ENCODE measurements at places on chromosomes 1 and 21.

GRCh38 chr1:165367375-165367993 lies 11.0 kb upstream of the LMX1A start:
- DNase-seq: no peak

DNA sequence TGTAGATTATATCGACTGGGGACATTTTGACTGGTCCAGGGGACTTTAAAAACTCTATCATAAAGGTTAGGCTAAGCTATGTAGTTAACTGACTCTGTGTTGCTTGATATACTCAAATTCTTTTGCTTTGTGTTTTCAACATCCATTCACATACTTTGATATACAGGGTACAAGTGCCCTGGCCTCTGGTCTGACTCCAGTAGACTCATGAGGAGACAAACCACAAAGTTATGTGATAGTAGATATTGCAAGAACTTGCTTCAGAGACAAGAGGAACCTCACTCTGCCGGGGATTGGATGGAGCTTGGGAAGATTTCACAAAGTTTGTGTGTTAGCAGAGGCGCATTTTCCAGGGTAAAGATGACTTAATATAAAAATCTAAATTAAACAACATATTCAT lies 1.3 kb downstream of the GORAB start:
- DNase-seq: no peak

GRCh38 chr1:201916649-201917249 lies 28.1 kb downstream of the SHISA4 start:
- no peak for DNase-seq

DNA sequence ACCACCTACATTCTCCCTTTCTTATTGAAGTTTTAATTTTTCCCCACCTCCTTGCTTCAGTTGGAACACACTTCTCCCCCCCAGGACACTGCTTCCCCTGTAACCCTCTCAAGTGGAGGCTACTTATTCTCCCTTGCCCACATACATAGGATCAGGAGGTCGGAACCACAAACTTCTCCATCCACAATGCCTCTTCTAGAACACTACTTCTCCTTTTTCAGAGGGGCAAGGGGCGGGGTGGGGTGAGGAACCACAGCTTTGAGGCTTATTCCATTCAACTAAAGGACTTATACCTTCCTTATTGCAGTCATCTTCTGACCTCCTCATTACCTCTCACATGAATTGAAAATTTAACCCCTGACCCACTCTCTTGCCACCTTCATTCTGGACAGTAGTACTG lies 81.3 kb downstream of the NEK7 start:
- no peak for DNase-seq

GRCh38 chr1:44553771-44554170 lies 120.5 kb downstream of the TMEM53 start:
- DNase-seq: no peak

Data from cortex of kidney (tissue), 1 donor.